T-helper 17 cell (primary cell): ENCODE measurements at places on chromosomes 5 and 9.

GRCh38 chr5:4639946-4640345 lies 500.2 kb upstream of the ADAMTS16 start:
- DNase-seq, result no peak

GRCh38 chr5:144102979-144103378 lies 67.5 kb downstream of the YIPF5 start:
- DNase-seq, result no peak

DNA sequence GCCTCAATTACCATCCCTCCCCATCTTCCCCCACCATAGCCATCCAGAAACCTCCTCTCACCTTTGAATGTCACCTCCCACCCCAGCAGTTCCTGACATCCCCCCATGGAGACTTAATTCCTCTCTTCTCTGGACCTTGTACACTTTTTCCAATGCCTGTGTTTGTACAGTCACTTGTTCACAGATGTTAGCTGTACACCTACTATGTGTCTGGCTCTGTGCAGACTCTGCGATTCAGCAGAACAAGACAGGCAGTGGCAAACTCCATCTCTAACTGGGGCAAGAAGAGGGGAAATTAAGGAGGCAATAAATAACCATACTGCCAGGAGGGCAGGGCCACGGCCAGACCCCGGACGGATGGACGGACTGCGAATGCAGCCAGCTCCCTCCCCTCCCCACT lies 29.8 kb upstream of the CRB2 start:
- DNase-seq, result no peak

GRCh38 chr9:4353236-4353635 lies 53.4 kb upstream of the GLIS3 start:
- DNase-seq, result no peak

DNA sequence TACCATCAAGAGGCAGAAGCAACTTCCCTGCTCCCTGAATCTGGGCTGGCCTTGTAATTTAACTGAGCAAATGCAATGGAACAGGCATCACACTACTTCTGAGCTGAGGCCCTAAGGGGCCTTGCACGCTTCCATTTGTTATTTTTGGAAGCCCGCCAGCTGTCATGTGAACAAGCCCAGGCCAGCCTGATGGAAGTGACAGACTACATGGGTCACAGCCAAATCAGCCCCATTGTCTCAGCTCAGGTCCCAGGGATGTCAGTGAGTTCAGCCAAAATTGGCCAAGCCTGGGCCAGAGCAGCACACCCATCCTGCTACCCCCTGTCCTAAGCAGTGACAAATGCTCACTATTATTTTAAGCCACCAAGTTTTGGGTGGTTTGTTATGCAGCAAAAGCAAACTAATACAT lies 72.8 kb downstream of the PRRT1B start:
- no peak for DNase-seq

GRCh38 chr9:124453586-124454191 lies 3.4 kb downstream of the ADGRD2 start:
- DNase-seq, result no peak

DNA sequence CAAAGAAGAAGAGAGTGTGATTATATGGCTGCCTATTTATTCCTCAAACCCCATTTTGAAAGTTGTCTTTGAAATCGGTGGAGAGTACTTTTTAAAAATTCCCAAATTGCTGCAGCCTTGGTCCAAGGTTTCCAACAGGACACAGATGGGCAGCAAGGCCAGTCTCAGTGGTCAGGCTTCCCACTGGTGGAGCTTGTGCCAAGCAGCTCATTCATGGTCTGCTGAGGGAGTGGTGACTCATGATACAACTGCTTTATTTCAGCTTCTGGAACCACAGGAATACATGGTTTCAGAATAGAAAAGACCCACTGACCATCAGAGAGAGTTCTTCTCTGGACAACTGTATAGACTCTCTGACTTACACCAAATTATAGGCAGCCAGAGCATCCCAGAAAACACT lies 673.1 kb upstream of the KLF4 start:
- no peak for DNase-seq

- DNase-seq, result no peak
Measured at GRCh38 chr9:113477058-113477457, 13.5 kb downstream of the RGS3 start.
